ENCODE measurements at places on chromosomes 3 and 15.

DNA sequence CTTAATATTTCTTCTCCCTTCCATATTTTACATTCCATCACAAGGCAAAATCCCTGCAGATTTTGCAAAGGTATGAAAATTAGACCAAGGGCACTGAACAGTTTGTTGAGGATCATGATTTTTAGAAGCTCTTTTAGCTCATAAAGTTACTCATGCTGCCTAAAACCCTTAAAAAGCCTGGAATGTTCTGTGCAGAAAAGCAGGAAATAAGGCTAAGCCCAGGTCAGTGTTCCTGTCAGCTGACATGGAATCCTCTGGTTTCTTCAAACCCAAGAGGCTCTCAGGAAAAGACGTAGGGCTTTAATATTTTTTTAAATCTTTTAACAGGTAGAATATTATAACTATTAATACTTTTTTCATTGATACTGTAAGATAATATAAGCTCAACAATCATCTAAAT is 8.2 kb downstream of the CBLB start:
- no peak for DNase-seq

DNA sequence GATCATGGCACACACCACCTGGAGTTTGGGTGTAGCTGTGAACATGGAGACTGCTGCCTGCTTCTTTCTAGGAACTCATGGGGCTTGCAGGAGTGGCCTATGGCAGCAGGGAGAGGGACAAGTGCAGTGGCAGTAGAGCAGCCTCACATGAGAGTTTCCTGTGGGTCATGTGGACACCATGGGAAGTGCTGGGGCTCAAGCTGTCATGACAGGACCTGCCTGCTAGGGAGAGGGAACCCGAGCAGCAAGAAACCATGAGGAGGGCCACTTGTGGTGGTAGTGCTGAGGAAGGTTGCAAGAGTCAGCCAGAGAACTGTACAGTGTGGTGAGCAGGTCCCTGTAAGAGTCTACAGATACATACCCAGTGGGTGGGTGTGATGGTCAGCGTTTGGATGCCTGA is 73.8 kb upstream of the MRPS22 start:
- DNase-seq, result no peak

DNA sequence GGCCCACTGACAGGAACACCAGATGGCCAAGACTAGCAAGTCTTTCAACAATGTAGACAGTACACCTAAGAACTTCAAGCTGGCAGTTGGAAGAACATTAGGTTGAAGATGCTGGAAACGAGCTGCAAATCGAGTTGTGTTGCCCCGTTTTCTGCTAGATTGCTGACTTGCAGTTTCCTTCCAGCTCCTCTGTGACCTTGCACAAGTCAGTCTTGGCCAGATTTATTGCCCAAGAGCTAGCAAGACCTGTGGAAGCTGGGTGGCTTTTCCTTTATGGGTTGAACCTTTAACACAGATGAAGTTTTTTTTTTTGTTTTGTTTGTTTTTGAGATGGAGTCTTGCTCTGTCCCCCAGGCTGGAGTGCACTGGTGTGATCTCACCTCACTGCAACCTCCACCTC is 2.9 kb upstream of the RBM6 start:
- DNase-seq, result no peak

- no peak for DNase-seq
Observed at GRCh38 chr15:62877276-62877857, 165.2 kb upstream of the TPM1 start.

DNA sequence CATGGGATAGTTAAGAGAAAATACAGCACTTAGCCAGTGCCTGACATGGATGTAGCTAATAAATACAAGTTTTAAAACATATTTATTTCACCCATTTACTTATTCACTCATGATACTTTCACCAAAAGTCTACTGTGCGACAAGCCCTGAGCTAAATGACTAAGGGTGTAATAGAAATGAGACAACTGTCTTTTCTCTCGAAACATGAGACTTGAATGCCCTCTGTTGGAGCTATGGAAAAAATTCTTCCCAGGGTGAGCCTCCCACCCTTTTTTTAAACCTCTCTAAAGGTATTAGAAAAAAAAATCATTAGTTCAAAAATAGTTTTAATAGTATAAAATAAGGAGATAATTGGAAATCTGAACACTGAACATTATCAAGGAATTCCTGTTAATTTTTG is 24.3 kb upstream of the RPL14 start:
- DNase-seq, result no peak

DNA sequence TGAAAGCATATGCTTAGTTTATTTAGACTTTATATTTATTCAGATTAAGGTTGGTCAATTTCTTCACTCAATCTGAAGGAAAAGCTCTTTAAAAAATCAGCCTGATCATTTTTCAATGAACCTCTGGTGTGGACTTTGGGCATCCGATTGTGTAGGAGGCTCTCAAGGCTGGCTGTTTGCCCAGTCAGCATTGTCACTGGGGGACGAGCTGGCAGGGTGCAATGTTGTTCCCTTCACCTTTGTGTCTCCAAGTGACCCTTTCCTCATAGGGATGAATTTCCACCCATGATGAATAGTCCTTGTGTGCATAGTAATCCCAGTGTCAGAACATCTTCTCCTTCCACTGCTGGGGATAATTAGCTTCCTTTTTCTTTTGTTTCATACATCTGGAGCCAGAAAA is 102.5 kb downstream of the CHRNA7 start:
- no peak for DNase-seq
